ENCODE measurements at places on chromosomes 2 and 18.
A peak's percentile ranks its signal among the peaks of the same experiment; 100 is the strongest.

DNA sequence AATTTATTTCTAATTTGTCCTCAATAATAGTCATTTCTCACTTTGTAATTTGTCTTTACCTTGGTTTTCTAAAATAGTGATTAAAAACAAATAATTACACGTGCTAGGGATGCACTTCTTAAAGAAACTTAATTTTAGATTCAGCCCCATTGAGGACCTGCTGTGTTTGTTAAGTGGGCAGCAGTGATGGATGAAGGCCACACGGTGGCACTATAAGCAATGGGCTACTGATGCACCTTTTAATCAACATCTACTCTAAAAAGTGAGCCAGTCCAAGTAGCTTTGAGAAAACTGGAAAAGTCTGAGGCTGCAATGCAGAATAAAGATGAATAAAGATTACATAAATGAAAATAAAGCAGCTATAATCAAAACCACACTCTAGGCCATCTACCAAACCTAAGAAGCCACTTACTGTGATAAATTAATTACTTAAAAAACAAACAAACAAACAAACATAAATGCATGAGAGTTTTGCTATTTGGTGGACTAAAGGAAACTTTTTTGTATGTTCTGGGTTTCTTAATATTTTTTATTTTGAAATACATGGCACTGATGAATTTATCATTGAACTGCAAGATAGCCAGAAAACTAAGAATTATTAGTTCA is 89.3 kb downstream of the PDE11A start:
- DNase-seq: peak; percentile 72

DNA sequence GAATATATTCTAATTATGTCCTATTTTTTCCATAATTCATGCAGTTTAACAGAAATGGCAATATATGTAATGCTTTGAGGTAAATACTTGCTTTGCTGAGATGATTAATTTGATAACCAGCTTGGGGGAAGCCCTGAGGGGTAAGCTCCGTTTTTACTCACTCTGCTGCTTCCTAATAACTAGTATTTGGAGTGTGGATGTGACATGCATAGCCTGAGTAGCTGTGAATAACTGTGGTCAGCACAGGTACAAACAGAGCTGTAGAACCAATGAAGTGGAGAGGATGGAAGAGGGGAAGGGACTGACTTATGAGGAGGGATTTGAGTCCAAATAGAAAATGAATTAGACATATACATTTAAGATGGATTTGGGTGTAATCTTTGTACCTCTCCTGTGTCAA is 1495.5 kb upstream of the DDX18 start:
- DNase-seq: no peak

DNA sequence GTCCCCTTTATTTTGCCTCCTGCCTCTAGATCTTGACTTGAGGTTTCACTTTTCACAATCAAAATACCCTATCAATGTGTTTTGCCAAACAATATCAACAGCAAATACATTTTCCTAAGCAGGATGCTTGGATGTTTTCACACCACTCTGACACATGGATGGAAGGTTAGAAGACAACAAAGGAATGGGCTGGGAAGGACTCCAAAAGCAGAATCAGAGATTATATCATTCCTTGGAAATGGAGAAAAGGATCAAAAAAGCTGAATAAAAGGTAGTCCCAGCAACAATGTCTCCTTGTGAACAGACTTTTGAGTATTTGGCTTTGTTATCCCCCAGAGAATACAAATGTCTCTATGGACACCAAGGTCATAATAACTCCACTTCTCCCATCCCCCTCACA is 170.8 kb downstream of the ETAA1 start:
- no peak for DNase-seq

- no peak for DNase-seq
Observed at GRCh38 chr2:239255218-239255617, 145.6 kb downstream of the HDAC4 start.

- DNase-seq: no peak
Observed at GRCh38 chr2:221120643-221121042, 451.5 kb downstream of the EPHA4 start.

DNA sequence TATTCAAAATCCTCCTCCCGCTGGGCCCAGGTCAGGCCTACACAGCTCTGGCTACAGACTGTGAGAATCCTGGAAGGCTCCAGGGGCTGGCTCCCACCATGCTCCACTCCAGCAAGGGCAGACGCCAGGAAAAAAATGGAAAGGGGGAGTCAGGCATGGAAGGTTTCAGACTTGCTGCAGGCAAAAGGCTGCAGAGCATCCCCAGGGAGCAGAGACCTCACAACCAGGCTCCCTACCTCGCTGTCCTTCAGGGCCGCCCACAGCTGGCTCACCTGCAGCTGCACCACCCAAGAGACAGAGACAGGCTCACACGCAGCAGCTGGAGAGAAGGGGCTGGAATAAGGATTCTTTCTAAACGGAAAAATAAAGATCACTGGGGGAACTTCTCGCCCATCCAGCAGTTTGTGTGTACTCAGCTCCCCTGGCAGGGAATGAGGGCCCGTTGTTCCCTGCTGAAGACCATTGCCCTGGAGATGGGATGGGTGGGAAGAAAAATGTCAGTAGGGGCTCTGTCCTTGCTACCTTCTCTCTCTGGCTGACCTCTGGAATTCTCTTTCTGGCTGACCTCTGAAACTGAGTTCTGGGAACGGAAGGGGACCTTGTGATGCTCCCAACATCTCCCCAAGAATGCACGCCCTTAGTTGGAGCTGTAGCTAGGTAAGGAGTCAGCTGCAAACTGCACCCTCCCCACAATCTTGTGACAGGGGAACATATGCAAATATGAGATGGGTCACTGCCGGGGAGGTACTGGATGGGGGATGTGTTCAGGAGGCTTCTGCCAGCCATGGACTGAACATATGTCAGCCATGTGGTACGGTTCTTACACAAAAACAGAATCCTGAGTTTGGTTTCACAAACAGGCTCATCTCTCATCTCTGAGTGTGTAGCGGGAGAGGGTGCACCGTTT is 34.5 kb downstream of the BCL2 start:
- DNase-seq: no peak

DNA sequence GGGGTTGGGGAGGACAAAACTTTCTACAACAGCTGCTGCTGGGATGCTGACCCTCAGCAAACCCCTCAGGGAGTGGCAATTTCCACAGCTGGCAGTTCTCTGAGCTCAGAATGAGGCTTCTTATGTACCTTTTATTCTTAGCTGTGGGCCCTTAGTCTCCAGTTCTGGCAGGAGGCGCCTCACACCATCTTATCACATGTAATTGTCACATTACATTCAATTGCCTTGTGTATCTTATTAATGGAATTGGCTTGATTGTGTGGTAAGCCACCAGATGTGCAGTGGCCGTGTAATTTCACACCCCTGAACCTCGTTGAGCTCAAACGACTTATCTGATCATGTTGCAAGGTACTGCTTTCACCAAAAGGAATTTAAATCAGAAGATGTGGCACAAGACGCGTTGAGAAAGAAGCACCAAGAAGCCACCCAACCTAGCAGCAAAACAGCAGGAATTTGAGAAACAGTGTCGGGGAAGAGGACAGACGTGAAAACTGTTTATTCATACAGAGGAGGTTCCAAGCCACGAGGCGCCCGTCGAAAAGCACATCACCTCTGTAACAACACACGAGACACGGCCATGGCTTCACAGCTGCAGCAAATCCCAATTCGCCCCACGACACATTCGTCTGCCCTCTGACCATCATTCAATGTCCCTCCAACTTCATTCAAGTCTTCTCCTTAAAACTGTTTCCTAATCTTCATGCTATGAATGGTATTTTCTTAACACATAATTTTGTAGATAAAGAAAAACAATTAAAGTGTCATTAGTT is 53.6 kb upstream of the LPIN2 start:
- no peak for DNase-seq

GRCh38 chr2:12321886-12322285 is 394.9 kb upstream of the TRIB2 start:
- DNase-seq: peak; percentile 33

DNA sequence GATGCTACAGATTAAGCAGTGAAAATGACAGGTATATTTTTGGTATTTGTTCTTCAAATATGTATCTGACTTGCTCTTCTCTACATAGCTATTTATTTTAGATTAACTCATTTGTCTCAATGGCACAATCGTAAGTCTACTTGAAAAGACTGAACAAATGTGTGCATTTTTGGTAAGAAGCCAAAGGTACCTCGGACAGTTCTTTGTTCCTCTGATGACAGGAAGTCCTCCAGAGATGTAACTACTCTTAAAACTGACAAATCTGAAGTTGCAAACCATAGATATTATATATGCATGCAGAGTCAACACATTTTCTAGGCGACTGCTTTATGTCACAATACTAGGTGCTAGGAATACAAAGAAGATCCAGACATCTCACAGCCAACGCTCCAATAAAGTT is 36.7 kb downstream of the NDUFAF7 start:
- no peak for DNase-seq

GRCh38 chr2:11499081-11499743 is 33.3 kb upstream of the E2F6 start:
- no peak for DNase-seq

GRCh38 chr2:198054299-198054698 is 249.9 kb downstream of the PLCL1 start:
- peak; percentile 58 for DNase-seq

GRCh38 chr2:110677080-110677479 is 783 bp downstream of the BUB1 start:
- DNase-seq: peak; percentile 11

GRCh38 chr2:237996021-237996593 is 29.3 kb downstream of the UBE2F start:
- DNase-seq: peak; percentile 68

- no peak for DNase-seq
Observed at GRCh38 chr2:53173091-53173490, 594.5 kb upstream of the CHAC2 start.

GRCh38 chr2:24919037-24919505 is 966 bp downstream of the ADCY3 start:
- DNase-seq: no peak

GRCh38 chr2:137963535-137964065 is 673 bp upstream of the HNMT start:
- peak; percentile 70 for DNase-seq

- DNase-seq: no peak
Observed at GRCh38 chr2:25853038-25853638, 25.1 kb downstream of the ASXL2 start.

- DNase-seq: peak; percentile 74
Observed at GRCh38 chr2:130920415-130921163, 83.9 kb downstream of the ARHGEF4 start.

GRCh38 chr18:74631623-74632350 is 34.1 kb downstream of the ZNF407 start:
- DNase-seq: peak; percentile 71

- peak; percentile 34 for DNase-seq
Observed at GRCh38 chr2:15708865-15709820, 117.5 kb downstream of the DDX1 start.

DNA sequence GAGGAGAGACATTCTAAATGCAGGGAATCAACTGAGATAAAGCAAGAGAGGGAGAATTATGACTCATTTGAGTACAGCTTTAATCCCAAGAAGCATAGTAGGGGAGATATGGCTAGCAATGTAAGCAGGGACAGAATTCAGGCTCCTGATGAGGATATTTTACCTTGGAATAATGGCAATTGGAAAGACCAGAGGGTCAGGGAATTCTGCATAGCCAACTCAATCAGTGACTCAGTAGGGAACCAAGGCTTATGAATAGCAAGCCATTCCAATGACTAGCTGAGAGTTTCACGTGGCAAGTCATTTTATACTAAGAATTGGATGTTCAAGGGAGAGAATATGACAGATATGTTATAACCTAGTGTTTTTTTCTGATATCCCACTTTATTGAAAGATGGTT is 563.8 kb upstream of the NETO1 start:
- peak; percentile 3 for DNase-seq

DNA sequence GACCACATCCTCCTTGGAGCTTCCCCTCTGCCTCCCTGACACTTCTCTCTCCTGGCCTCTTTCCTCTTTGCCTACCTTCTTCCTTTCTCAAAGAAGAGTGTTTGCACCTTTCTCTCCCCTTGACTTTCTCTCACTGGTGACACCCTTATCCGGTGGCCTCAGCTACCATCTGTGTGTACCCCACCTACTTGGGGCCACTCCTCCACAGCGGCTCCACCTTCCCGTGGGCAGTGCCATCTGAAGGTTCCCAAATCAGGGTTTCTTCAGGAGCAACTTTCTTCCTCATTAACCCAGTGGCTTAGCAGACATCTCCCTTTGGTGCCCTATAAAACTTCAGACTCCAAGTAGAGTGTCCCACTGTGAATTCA is 5.3 kb upstream of the NCL start:
- no peak for DNase-seq

DNA sequence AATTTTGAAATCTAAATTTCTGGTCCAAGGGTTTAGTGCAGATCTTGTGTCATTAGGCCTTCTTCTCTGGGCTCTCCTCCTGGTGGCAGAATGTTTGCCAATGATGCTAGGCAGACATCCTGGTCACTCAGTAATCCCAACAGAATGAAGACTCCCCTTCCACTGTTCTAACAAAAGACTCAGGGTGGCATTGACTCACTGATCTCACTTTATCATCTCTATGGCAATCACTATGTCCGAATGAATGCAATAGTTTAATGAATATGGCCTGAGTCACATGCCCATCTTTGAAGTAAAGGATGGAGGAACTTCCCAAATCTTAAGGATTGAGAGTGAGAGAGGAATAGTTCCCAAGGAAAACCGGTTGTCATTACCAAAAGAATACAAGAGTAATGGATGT is 261.1 kb downstream of the KCNE4 start:
- DNase-seq: no peak

GRCh38 chr2:46151577-46151976 is 145.6 kb upstream of the EPAS1 start:
- DNase-seq: peak; percentile 50

- DNase-seq: peak; percentile 91
Observed at GRCh38 chr2:160209516-160209856, 9.4 kb upstream of the ITGB6 start.

GRCh38 chr2:113407446-113408099 is 29.9 kb upstream of the ZNG1B start:
- DNase-seq: peak; percentile 18

DNA sequence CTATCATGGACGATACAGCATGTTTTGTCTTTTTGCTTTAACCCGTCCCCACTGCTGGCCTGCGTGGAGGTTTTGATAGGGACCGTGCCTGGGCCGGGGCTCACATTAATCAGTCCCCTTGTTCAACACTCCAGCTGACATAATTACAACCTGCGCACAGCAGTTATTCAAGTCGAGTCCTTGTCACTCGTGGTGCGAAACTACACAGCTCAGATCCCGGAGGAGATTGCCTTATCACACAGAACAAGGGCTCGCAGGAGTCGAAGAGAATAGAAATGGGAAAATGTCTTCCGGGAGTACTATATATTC is 304.4 kb downstream of the ZNF407 start:
- no peak for DNase-seq

GRCh38 chr2:44579115-44579836 is 217.5 kb downstream of the CAMKMT start:
- DNase-seq: peak; percentile 30

Measured in cardiac fibroblast (primary cell).